ENCODE measurements at places on chromosomes 7 and 10.

GRCh38 chr7:151792636-151793035 lies 84.3 kb downstream of the PRKAG2 start:
- no peak for DNase-seq

DNA sequence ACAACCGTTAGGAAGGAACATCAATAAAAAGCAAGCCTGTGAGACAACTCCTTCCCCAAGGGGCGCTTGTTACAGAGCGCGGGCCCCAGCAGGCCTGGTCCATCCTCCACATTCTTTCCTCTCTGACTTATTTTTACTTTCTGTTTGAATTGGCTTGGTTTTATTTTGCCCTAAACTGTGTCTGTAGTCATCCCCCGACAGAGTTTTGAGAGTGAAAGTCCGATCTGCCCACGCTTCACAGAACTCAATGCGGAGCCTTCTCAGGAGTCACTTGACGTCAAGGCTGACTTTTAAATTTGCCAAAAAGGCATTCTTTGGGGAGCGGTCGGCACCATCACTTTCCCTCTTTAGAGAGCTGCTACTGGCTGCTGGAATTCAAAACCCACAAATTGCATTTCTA lies 150.1 kb upstream of the KLF6 start:
- DNase-seq, result no peak

DNA sequence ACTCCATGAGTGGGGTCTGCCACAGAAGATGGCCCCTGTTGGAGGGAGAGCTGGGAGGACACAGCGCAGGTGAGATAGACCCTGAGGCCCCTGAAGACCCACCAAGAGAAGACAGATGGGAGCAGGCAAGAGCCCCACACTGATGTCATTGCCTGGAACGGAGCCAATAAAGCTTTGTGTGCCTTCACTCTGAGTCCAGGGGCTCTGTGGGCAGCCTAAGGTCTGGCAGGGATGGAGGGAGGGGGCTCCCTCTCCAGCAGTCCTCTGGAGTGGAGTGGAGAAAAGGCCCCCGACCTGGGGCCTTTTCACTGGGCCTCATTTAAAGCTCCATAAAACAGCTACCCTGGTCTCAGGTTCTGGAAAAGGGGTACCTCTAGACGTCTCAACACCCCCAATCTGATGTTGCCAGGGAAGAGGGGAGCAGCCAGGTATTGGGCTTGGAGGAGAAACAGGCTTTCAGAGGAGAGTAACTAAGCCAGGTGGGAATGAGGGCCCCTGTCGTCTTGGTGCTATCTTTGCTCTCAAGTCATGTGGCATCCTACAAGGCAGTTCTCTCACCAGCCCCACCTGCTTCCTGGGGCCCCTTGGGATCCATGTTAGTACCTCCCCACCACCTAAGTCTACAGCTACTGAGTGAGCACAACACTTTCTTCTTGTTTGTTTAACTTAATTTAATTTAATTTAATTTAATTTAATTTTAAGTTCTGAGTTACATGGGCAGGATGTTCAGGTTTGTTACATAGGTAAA lies 1.4 kb downstream of the C10orf62 start:
- no peak for DNase-seq

DNA sequence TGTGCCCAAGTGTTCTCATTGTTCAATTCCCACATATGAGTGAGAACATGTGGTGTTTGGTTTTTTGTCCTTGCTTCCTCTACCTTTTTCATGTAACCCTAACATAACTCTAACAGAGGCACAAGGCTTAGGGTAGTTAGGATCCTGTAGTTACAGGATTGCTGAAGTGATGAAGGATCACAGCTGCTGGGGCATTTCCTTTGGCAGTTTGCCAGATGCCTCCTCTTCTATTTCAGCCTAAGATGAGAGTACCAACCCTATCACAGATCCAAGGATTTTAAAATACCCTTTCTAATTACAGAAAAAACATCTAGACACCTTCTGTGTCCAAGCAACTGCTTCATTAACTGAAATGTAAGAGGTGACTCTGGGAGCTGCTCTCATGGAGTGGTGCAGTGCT lies 141.7 kb upstream of the COL1A2 start:
- DNase-seq, result no peak

- DNase-seq, result peak; percentile 55
Observed at GRCh38 chr7:47458057-47458456, 123.9 kb downstream of the TNS3 start.

GRCh38 chr7:140640727-140641523 lies at the start of gene DENND2A:
TSS of gene DENND2A (minus strand) at chr7:140640813. CDS start at chr7:140602397, 38,416 bp downstream.
- no peak for DNase-seq

DNA sequence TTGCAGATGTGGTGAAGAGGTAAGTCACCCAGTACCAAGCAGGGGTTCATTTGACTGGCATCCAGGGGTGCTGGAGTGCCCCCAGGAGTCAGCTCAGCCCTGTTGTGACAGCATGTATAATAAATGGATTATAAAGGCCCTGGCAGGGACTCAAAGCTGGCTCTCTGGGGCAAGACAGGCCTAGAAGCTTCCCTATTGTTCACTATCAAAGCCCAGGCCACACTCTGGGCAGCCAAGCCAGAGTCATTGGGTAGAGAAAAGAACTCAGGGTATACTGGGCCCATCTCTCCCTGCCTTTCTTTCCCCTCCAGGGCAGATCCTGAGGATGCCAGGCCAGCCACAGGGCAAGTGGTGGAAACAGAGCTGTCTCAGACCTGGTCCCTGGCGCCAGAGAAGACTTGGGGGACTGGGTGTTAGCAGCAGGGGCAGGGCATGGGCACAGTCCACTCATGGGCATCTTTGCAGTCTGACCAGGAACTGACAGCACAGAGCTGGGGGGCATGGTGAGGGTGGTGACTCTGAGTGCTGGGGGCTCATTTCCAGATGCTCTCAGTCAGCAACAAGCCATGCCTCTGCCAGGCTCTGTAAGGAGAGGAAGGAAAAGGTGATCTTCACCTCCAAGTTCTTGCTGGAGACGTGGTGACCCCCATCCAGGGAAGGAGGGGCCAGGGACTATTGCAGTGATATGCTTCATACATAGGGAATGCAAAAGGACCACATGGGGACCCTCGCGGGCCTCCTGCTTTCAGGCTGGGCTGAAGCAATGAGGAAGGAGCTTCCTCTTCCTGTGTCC lies 11.7 kb downstream of the RBP3 start:
- no peak for DNase-seq

- DNase-seq, result no peak
Observed at GRCh38 chr10:47164800-47165128, 135.2 kb upstream of the GDF10 start.

GRCh38 chr10:74927701-74928100 lies 101.3 kb downstream of the KAT6B start:
- DNase-seq, result no peak

DNA sequence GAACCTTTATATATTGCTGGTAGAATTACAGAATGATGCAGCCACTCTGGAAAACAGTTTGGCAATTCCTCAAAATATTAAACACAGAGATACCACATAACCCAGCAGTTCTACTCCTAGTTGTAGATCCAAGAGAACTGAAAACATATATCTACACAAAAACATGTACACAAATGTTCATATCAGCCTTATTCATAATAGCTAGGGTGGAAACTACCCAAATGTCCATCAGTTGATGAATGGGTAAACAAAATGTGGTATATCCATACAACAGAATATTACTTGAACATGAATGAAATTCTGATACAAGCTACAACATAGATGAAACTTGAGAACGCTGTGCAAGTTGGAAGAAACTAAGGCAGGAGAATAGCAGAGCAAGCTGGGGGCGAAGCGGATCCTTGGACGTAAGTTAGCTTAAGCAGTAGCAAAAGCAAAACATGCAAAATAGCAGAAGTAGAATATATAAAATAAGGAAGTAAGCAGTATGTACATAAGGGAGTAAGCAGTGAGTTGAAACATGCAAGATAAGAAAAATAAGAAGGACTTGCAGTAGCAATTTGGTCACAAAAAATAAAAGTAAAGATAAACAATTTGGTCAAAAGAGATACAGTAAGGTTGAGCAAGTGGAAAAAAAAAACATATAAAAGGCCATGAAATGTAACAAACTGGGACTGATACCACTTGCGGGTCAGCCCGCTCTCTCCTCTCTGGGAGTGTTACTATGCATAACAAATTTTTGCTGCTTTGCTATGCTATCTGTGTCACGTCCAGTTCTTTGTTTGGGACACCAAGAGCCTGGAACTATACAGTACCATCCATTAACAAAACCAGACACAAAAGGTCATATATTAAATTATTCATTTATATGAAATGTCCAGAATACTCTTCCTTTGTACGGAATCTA lies 18.0 kb upstream of the HILPDA start:
- no peak for DNase-seq

DNA sequence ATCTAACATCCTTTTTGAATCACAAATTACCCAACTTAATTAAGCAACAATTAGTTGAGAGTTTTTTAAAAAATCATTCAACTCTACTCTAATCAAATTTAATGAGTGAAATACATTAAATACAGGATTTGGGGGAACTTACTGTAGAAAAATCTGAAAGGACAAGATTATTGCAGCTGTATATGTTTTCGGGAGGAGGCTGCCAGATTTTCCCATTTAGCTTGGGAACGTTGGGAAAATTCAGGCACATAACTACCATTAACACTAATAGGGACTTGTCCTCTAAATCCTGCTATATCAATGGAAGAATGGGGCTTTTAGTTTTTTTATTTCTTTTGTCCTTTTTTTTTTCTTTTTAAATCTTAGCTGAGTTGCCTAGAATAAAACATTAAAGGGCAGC lies 691.4 kb upstream of the FZD8 start:
- no peak for DNase-seq

DNA sequence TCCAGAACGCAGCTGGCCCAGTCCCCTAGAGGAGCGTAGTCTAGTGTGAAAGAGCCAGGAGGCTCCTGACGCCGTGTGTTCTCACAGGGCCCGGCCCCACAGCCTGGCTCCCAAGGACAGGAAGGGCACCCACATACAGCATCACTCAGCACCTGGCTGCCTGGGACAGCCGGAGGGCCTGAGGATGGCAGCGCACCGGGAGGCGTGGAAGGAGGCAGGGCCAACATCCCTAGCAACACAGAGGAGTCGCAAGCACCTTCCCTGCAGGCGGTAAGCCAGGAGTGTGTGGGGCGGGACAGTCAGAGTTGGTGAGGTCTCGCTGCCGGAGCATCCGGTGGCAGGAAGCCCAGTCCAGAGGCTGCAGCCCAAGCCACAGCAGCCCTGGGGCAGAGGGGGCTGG lies 125.8 kb downstream of the MAD1L1 start:
- DNase-seq, result no peak

DNA sequence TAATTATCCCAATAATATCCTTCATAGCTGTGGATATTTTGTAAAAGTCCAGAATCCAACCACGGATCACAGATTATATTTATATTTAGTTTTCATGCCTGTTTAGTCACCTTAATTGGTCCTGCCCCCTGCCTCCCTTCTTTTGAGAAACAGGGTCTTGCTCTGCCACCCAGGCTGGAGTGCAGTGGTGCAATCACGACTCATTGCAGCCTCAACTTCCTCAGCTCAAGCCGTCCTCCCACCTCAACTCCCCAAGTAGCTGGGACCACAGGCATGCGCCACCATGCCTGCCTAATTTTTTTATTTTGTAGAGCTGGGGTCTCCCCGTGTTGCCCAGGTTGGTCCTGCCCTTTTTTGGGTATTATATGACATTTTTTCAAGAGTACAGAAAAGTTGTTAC lies 129.4 kb downstream of the KAT6B start:
- no peak for DNase-seq

- no peak for DNase-seq
Observed at GRCh38 chr10:94571528-94571927, 25.9 kb downstream of the HELLS start.

DNA sequence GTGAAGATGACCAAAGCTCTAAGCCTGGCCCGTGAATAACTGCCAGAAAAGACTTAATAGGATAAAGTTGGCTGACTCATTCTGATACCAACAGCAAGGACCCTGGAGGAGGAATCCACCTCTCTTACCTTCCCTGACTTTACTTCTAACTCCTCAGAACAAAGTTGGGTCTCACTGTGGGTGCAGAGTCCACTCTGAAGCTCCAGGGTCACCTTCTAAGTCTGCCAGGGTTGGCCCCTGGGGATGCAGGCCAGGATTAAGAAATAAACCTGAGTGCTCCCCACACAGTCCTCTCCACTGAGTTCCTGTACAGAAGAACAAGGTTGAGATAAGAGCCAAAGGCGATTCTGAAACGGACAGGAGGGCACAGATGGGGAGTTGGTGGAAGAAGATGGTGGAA lies 54.4 kb downstream of the GPR26 start:
- DNase-seq, result no peak

DNA sequence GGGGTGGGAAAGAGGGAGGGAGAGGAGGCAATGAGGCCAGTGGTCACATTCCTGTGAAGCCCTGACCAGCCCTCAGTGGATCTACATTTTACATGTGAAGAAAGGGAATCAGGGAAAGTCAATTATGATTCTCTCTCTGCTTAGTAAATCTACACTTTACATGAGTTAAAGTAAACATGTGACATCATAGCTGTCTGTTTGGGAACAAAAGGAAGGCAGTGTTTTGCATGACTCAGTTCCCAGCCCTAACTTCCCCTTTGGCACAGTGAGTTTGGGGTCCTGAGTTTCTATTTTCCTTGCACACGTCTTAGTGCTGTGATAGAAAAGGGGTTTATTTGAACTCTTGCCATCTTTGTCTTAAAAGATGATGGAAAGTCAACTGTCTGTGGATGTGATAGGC lies 615.1 kb downstream of the SDK1 start:
- DNase-seq, result no peak

GRCh38 chr10:124151466-124152095 lies 58.2 kb upstream of the CHST15 start:
- DNase-seq, result no peak

GRCh38 chr7:39005461-39005860 lies 27.8 kb downstream of the POU6F2 start:
- no peak for DNase-seq

DNA sequence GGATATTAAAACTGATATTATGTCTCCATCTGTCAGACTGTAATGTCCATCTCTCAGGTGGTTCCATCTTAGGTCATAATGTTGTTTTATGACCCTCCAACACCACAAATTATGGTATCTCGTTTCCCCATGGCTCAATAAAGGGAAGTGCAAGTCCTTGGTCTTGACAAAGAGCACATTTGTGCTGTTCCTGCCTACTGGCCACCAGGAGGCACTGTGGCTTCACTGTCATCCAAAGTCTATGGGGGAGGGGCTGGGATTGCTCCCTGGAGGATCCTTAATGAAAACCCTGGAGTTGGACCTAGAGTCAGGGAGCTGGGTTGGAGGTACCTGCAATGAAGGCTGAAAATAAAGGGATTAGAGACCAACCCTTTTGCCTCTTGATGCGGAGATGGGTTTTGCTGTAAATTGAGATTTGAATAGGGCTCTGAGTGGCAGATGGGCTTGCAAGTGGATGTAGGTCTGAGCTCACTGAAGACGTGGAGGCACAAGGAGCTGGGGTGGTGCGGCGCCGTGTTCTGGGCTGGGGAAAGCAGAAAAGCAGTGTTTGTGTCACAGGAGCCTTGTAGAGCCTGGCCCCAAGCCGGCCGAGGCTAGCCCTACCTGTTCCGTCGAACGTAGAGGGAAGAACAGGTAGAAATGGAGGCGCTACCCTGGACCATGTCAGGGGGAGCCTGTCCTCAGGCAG lies 180.5 kb upstream of the PRSS58 start:
- DNase-seq, result no peak

GRCh38 chr10:79127151-79127961 lies 58.6 kb downstream of the ZMIZ1 start:
- DNase-seq, result no peak

GRCh38 chr7:135391514-135391913 lies 118.4 kb downstream of the CNOT4 start:
- no peak for DNase-seq

- no peak for DNase-seq
Observed at GRCh38 chr10:16156681-16157080, 280.1 kb upstream of the PTER start.

Measured in kidney epithelial cell (primary cell).